ENCODE measurements at places on chromosomes 4 and X. TPM values are rescaled to one million over a fixed set of nuclear protein-coding genes. Genes with fewer than 3 reads are reported as not detected.

DNA sequence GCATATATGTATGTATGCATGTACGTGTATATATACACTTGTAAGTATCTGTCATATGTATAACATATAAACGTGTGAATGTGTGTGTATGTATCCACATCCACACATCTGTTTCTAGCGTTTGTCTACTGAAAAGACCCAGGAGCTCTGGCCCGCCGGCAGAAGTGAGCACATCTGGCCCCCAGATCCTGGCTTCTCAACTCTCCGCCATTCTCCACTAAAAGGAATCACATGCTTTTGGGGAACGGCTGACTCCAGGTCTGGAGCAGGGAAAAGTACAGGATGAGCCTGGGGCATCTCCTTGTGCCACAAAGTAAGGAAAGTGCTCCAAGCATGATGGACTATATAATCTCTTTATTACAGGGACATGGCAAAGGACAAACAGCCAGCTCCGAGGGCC lies 143.7 kb downstream of the AFAP1 start:
- DNase-seq: no peak

DNA sequence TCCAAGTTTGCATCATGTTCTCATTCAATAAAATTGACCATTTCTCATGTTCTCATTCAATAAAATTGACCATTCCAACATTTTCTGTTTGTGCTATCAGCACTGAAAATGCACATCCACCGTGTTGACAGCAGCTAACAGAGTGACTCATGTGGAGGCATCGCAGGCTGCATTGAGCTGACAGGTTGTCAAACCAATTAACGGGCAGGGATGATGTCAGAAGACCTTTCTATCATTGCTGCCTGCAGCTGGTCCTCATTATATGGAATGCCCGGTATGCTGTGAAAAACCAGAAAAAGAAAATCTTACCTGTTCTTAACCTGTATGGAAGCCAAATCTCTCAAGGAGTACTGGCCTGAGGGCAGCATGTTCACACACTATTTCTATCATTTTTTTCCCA lies 202.0 kb downstream of the SMIM20 start:
- DNase-seq: no peak

DNA sequence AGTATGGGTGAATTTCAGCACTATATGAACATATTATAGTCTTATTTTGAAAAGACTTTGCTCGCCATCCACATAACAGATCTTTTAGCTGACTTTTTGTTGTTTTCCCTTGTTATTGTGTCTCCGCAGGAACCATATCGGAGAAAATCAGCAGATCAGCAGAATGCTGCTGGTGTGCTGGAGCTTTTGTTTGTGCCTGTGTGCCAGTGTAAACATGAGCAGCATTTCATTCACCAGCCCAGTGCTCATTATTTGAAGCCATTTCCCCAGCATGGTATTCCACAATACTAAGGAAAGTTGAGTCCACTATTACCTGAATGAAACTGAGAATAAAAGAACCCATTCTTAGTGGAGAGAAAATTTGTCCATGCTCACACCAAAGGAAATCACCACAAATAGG lies 261.8 kb upstream of the ARX start:
- DNase-seq: no peak

GRCh38 chrX:32995427-32995826 lies 215.9 kb downstream of the DMD start:
- DNase-seq: no peak

DNA sequence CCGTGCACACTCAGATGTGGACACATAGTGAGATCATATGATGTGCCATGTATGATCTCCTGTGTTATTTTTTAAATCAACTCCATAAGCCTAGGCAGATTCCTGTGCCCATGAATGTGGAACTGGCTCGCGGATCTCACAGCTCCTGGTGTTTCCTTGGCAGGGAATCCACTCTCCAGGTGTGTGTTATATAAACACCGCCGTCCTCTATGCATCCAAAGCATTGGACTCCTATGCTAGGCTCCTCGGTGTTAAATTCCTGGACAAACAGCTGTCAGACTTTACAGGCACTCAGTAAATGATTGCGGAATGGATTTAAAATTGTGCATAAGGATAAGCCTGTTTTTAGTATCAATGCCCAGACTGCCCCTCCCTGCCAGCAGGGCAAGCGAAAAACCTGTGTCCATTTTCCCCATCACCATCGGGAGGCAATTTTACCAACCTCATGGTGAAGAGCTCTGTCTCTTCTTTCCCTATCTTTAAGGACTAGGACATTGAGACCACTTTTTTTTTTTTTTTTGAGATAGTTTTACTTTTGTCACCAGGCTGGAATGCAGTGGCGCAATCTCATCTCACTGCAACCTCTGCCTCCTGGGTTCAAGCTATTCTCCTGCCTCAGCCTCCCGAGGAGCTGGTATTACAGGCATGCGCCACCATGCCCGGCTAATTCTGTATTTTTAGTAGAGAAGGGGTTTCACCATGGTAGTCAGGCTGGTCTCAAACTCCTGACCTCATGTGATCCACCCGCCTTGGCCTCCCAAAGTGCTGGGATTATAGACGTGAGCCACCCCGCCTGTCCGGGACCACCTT lies 23.6 kb upstream of the GPR78 start:
- no peak for DNase-seq

- DNase-seq: no peak
Observed at GRCh38 chrX:132071254-132071653, 48.2 kb downstream of the STK26 start.

- no peak for DNase-seq
Observed at GRCh38 chrX:96861218-96861617, 22.5 kb upstream of the RPA4 start.

- DNase-seq: no peak
Observed at GRCh38 chrX:153327561-153327960, 6.0 kb upstream of the PNMA6F start.

Gene C4orf50
- total RNA-seq: not detected

Gene REELD1
- not detected for total RNA-seq

Gene AFF2
- 0.41 TPM for total RNA-seq
